ENCODE measurements at places on chromosomes 11 and 22.

GRCh38 chr11:118305726-118306125, 1.2 kb downstream of the CD3E start:
- no peak for DNase-seq

- DNase-seq: no peak
These were observed 1191.7 kb downstream of the TBC1D22A start for GRCh38 chr22:47954107-47954506.

DNA sequence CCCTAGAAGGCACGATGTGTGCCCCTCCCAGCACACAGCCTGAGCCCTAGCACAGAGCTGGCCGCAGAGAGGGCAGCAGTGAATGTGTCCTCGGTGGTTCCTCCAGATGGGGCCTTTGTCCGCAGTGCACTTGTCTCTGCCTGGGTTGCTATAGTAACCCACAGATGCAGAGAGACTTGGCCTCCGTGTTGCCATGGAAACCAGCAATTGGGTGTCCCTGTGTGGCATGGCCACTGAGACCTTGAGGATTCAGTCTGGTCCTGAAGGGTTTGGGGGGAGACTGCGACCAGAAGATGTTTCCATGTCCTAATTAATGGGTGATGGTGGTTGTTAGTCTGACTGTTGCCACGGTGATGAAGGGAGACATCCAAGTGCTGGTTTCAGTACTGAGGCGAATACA, 42.6 kb upstream of the TUB start:
- DNase-seq: no peak

DNA sequence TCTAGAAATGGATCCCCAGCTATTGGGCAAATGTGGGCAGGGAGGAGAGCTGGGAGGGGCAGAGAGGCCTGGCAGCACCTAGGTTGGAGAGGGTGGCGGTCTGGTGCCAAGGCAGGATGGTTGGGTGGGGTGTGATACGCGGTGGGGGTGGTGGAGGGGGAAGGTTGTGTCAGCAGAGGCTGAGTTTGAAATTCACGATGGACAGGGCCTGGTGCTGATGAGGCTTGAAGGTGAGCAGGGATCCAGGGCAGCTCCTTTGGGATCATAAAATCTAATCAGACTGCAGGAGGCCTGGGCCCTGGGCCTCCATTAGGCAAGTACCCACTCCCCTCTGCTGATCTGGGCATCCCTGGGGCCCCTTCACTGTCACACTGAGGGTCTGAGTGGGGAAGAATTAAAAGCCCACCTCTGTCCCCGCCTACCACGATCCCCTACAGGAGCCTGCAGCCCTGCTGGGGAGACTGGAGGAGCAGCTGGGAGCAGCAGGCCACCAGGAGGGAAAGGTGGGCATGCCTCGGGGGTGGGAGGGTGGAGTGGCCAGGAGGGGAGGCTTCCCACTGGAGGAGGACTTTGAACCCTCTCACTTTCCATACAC, 24.0 kb downstream of the IGLL1 start:
- no peak for DNase-seq

- no peak for DNase-seq
These were observed 1162.6 kb upstream of the TENM4 start for GRCh38 chr11:80603472-80603871.

- DNase-seq: no peak
These were observed 14.7 kb upstream of the ARHGAP8 start for GRCh38 chr22:44737406-44738346.

- DNase-seq: no peak
These were observed 17.7 kb upstream of the OLFML1 start for GRCh38 chr11:7467652-7468051.

DNA sequence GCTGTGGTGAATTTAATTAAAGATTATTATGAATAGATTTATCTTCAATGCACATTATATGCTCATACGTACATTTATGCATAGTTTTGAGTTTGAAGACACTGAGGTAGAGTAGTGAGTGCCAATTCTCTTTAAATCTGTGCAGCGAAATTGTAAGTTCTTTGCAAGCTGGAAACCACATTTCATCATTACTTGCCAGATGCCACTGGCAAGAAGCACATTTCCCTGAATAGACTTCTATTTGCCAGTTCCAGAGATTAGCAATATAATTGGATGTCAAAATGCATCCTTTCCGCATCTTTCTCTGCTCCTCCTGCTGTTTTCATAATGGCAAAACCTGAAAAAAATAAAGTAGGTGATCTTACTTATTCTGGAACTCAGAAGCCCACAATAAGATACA, 448.0 kb downstream of the LUZP2 start:
- DNase-seq: no peak

- no peak for DNase-seq
These were observed 38.6 kb upstream of the DEUP1 start for GRCh38 chr11:93291898-93292297.

DNA sequence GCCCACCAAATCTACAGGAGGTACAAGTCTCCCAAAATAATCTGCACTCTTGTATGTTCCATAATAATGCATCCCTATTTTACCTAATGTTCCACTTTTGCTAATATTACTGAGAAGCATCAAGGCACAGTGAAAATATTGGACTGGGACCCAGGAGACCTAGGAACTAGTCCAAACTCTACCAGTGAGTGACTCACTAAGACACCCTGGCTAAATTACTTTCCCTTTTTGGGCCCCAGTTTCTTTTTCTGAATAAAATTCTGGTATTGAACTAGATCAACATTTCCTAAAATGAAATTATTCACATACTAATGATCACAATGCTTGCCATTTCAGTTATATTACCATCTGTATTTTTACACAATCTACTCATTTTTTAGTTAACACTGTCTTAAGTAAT, 19.6 kb downstream of the THAP12 start:
- DNase-seq: no peak

DNA sequence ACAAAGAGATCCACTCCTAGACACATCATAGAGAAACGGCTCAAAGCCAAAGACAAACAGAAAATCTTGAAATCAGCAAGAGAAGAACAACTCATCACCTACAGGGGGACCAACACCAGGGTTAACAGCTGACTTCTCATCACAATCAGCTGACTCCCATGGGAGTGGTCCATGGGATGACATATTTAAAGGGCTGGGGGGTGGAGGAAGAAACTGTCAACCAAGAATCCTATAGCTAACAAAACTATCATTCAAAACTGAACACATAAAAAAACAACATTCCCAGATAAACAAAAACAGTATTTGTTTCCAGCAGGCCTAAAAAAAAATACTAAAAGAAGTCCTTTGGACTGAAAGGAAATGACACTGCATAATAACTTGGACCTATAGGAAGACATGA, 86.7 kb downstream of the APOL5 start:
- DNase-seq: no peak

DNA sequence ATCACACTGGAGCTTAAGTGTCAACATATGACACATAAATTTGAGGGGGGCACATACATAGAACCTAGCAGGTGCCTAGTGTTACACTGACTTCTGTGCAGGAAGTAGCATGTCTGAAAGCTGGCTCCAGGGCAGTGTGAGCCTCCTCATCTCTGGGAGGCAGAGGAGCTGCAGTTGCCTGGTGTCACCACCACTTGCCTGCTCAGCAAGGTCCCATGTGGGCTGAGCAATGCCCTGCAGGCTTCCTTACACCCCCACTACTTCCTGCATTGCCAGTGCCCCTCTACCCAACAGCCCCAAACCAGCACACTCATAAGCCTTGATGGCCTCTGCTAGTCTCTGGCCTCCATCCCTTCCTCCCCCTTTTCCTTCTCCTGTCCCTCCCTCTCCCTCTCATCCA, 165.8 kb downstream of the BUD13 start:
- DNase-seq: no peak

DNA sequence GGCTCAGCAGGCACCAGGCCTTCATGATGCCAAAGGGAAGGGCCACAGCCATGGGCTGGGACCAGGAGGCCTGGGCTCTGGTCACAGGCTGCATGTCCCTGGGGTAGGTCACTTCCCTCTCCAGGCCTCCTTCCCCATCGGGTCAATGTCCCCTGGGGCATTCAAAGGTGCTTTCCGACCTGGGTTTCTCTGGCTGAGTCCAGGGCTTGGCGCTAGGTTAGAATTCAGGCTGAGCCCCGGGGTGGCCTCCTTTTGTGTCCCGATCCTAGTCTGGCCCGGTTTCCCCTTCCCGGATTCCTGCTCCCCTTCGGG, 12.2 kb downstream of the MAFF start:
- no peak for DNase-seq

- no peak for DNase-seq
These were observed 461.5 kb downstream of the OPCML start for GRCh38 chr11:133070791-133071190.

DNA sequence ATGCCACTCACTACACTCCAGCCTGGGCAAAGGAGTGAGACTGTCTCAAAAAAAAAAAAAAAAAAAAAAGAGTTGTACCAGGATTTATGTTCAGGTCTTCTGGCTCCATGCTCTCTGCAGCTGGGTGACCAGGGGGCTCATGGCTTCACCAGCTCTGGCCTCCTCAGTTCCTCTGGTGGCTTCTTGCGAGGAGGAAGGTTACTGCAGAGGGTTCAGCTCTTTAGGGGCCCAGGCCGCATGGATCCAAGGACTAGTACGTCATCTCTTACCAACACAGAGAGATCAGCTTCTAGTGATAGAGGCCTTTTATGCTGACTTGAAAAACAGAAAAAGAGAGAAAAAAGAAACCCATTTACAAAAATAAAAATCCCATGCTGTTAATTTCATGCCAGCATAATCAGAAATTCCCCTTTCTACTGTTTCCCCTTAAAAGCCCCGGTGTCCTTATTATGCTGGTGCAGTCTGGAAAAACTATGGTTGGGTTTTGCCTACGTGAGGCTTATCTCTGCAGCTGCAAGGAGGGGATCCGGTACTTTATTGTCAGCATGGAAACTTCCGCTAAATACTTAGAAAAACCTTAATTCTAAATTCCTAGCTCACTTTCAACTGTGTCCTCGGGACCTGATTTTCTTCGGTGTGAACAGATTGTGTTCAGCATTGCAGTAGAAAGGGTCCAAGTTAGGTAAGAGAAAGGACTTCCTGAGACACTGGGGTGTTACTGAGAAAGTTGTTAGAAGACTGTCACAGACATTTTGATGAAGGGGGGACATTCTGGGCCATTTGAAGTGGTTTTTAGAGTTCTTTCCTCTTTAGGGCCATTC, 13.7 kb downstream of the ZBTB16 start:
- DNase-seq: no peak

- no peak for DNase-seq
These were observed 7.5 kb downstream of the FXYD6 start for GRCh38 chr11:117868815-117869561.

DNA sequence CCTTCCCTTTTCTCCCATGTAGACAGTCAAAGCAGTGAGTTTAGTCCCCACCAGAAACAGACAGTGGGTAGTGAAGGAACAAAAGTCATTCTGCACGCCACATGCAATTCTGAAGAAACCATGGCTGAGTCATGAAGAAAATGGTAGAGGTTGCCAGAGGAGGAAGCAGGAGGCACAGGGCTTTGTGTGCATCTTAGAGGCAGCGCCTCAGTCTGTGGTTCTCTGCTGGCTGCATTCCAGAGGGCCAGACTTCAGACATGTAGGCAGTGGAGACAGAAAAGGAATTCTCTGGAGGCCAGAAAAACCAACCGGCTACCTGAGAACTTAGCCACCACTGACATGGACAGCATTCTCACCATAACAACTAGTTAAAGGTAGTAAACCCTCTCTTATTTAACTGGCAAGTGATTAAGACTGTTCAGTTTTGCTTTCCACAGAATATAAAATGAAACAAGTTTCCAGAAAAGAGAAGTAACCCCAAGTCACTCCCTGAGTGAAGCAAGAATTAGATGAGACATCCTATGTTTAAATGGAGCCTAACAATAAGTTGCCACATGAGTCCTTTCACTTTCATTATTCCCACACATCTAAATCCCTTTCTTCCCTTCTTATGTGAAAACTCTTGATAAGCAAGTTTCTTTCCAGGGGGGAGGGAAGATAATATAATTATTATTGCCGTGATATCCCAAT, 556.1 kb downstream of the SOX6 start:
- no peak for DNase-seq

GRCh38 chr22:35367331-35367886, 13.5 kb upstream of the HMOX1 start:
- no peak for DNase-seq

DNA sequence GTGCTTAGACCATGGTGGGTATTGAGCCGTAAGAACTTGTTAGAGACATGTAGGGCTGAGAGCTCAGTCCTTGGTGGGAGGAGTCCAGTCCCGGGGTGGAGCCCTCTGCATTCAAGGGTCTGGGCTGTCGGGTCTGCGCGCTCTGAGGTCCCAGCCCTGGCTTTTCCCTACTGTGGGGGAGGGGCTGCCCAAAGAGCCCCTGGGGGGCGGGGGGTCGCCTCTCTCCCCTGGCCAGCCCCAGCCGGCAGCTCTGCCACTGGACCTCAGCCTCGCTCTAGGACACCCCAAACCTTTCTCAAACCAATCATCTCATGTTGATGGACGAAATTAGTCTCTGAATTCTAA, 1006.4 kb downstream of the BRD1 start:
- DNase-seq: no peak

DNA sequence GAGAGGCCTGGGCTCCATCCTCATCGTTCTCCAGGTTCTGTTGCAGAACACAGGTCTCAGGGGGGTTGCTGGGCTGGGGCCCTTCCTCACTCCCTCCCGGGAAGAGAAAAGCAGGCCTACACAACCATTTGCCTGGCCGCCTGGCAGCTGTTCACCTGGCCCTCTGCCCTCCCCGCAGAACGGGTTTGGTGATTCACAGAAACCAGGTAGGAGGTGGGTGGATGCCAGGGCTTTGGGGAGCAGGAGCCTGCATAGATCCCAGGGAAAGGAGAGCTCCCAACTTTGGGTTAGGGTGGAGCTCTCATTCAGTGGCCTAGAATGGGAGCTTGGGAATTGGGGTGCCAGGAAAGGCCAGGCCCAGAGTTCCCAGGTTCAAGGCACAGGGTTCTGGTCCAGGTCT, 995 bp downstream of the TMEM134 start:
- DNase-seq: no peak

GRCh38 chr11:134705858-134706257, 293.8 kb upstream of the B3GAT1 start:
- DNase-seq: no peak

- DNase-seq: no peak
These were observed 97.0 kb upstream of the MPPED2 start for GRCh38 chr11:30683176-30683575.

DNA sequence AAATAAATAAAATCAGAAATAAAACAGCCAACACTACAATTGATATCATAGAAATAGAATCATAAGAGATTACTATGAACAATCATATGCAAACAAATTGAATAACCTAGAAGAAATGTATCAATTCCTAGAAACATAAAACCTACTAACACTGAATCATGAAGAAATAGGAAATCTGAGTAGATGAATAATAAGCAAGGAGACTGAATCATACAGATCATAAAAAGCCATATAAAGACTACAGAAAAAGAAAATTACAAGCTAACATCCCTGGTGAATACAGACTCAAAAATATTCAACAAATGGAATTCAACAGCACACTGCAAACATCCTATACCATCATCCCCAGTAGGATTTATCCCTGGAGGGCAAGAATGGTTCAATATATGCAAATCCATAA, 135.6 kb downstream of the SBF2 start:
- DNase-seq: no peak

- DNase-seq: no peak
These were observed 109.4 kb upstream of the KIRREL3 start for GRCh38 chr11:127109796-127110480.

GRCh38 chr11:128198216-128198772, 389.1 kb downstream of the ETS1 start:
- peak; percentile 29 for DNase-seq

GRCh38 chr22:29216011-29216872, 10.5 kb downstream of the EMID1 start:
- DNase-seq: no peak

- DNase-seq: no peak
These were observed 11.4 kb downstream of the SCARF2 start for GRCh38 chr22:20426259-20426615.

- no peak for DNase-seq
These were observed 44.9 kb upstream of the CCND1 start for GRCh38 chr11:69595805-69596665.

Data from dermis microvascular lymphatic vessel endothelial cell (primary cell).